ENCODE measurements at places on chromosomes 1 and 21.

DNA sequence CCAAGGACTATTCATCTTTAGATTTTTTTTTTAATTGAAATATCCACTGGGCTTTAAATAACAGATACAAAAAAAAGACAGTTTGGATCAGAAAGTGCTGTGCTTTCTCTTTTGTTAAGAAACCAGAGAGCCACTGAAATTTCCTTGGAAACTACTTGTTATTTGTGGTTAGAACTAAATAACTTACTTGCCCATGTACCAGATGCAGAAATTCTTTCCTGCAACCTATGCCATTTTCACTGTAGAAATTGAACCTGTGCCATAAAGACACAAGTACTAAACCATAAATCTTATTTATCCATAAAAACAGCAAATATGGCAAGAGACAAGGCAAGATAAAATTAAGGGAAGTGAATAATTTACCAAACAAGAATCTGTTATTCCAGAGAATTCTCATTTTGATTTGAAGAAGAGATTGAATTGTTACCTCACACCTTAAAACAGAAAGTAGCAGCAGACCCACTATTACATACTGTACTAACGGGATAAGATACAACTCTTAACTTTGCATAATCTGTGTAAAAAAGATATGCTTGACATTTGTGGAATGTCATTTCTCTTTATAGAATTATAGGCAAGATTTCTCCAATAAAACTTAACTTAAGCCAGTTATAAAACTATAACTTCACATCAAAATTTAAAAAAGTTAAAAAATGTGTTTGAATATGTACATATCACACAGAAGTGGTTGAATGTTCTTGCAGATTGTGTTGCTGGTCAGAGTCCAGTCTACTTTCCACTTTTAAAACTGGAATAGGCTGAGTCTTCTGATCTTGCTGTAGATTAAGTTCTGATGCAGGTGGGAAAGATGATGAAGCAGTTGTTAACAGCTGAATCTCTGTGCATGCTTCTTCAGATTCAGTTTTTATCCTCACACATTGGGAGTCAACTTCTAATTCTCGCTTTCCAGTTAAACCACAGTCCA is 6.3 kb upstream of the PHTF1 start:
- no peak for DNase-seq

- no peak for DNase-seq
Measured at GRCh38 chr21:42887326-42887725, 5.8 kb upstream of the NDUFV3 start.

- no peak for DNase-seq
Measured at GRCh38 chr1:213568929-213569815, 418.6 kb upstream of the PROX1 start.

DNA sequence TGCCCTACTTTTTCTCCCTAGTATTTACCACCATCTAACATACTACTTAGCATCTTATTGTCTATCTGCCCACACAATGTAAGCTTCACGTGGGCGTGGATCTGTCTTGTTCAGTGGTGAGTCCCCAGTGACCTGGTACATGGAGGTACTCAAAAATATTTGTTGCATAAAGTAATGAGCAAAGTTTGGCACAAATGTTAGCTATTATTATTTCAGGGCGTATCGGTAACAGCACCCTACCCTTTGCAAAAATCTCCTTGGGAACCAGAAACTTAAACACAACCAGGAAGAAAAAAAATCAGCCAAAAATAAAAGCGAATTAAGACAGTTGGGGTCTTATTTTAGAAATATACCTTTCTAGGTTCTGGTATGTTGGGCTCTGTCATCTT is 454 bp upstream of the NENF start:
- DNase-seq, result no peak

DNA sequence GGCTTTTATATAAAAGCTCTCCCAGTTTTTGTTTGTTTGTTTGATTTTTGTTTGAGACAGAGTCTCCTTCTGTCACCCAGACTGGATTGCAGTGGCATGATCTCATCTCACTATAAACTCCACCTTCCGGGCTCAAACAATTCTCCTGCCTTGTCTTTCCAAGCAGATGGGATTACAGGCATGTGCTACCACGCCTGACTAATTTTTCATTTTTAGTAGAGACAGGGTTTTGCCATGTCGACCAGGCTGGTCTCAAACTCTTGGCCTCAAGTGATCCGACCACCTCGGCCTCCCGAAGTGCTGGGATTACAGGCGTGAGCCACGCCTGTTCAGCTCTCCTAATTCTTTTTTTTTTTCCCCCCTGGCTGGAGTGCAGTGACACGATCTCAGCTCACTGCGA is 4.4 kb downstream of the PCAT6 start:
- DNase-seq, result no peak

DNA sequence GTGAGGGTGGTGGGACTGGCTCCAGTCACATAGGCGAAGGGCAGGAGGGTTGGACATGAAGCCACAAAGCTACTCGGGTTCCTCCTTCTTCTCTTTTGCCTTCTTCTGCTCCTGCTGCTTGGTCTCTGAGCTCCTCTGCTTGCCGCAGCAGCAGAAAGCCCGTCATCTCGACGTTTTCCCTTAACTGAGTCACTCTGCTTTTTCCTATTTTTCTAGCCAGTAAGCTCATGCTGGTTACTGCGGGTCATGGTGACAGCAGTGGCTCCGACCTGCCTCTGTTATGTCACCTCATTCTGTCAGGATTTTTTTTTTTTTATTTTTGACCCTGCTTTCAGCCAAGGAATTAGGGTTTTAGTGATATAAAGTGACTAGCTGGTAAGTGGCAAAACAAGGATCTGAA is 2.6 kb upstream of the FMOD start:
- DNase-seq, result no peak

GRCh38 chr21:38774152-38774551 is 31.6 kb upstream of the ETS2 start:
- DNase-seq, result no peak

GRCh38 chr1:226887006-226887405 is 16.6 kb downstream of the PSEN2 start:
- no peak for DNase-seq
